Stimulated activated CD4-positive, alpha-beta T cell treated with anti-CD3 and anti-CD28 coated beads, Interleukin-2, amount 100 ng/mL, for 4 hours (primary cell): ENCODE measurements at places on chromosomes 2 and 18.
A peak's percentile ranks its signal among the peaks of the same experiment; 100 is the strongest.

DNA sequence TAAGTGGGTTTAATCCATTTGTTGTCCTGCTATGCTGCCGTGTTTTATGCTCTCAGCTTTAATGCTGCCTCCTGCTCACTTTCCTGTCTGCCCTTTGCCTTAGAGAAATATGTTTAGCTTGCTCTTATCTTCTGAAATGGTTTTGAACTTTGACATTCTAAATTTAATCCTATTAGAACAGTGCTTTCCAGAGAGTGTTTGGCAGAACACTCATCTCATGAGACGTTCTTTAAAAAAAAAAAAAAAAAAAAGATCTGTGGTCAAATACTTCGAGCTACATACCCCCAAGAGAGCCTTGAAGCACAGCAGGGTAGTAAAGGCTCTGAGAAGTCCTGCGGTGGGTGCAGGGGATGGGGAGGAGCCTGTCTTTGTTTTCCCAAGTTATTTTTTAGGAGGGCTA lies 161.3 kb downstream of the SPP2 start:
- DNase-seq, result no peak

DNA sequence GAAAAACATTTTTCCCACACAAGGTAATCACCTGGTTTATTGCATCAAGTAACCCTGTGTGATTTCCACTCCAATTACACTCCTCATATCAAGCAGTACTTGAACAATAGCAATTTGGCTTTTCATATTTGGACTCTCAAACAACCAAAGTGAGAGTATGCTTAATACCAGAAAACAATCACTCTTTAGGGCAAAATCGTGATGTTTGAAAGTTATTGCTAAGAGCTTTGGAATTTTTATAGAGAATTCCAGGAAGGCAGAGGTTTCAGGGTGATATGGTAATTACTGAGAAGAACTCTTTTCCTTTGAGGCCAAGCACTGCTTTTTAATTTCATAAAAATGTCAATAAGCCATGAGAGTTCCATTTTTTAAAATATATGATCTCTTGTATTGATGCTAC lies 779.5 kb upstream of the LRRTM1 start:
- no peak for DNase-seq

GRCh38 chr2:234003972-234004617 lies 46.4 kb upstream of the SPP2 start:
- DNase-seq, result no peak

DNA sequence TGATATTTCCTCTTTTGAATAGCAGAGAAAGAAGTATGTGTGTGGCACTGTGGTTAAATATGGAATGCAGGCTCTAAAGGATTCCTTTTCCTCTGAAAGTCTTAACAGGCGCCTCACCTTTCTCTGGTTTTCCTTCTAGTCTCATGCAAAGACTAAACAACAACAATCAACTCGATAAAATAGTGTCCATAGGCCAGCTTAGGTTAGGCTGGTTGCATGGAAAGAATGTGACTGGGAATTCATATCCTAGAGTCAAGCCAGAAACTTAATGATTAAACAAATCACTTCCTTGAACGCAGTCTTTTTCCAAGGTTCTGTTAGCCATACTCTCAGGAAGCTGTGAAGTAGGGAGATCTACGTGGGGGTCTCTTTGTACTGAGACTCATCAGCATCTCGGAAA lies 800.8 kb upstream of the ID2 start:
- no peak for DNase-seq

DNA sequence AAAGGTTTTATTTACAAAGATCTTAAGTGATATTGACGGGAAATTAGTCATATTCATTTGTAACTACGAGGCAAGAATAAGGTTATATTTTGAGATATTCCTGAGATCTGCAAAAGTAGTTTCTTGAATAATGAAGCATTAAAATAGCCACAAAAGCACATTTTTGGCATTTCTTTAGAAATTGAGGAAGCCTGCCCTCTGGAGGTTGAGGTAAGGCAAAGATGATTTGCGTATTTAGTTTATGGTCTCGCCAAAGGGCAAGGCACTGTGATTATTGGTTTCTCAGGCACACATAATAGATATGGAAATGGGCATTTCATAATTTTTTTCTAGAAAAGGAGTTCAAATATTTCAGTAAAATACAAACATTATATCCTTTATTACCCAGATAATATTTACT lies 143.7 kb upstream of the RPRM start:
- no peak for DNase-seq

- no peak for DNase-seq
These were observed 69.1 kb downstream of the PHLPP1 start for GRCh38 chr18:62784338-62784965.

- no peak for DNase-seq
These were observed 173.0 kb downstream of the CTIF start for GRCh38 chr18:48711651-48712486.

- DNase-seq, result no peak
These were observed 110.9 kb downstream of the STK39 start for GRCh38 chr2:168136392-168136977.

- DNase-seq, result no peak
These were observed 4.2 kb downstream of the IAH1 start for GRCh38 chr2:9478526-9478925.

- no peak for DNase-seq
These were observed 21.7 kb downstream of the GPR35 start for GRCh38 chr2:240646900-240647502.

GRCh38 chr2:241034490-241035141 lies 36.2 kb downstream of the SNED1 start:
- DNase-seq, result no peak

GRCh38 chr18:10233082-10233875 lies 221.2 kb upstream of the APCDD1 start:
- DNase-seq, result no peak

- DNase-seq, result no peak
These were observed 621.4 kb downstream of the NYAP2 start for GRCh38 chr2:226020956-226021355.

GRCh38 chr2:189661957-189662321 lies 680 bp downstream of the ASNSD1 start:
- DNase-seq, result no peak

DNA sequence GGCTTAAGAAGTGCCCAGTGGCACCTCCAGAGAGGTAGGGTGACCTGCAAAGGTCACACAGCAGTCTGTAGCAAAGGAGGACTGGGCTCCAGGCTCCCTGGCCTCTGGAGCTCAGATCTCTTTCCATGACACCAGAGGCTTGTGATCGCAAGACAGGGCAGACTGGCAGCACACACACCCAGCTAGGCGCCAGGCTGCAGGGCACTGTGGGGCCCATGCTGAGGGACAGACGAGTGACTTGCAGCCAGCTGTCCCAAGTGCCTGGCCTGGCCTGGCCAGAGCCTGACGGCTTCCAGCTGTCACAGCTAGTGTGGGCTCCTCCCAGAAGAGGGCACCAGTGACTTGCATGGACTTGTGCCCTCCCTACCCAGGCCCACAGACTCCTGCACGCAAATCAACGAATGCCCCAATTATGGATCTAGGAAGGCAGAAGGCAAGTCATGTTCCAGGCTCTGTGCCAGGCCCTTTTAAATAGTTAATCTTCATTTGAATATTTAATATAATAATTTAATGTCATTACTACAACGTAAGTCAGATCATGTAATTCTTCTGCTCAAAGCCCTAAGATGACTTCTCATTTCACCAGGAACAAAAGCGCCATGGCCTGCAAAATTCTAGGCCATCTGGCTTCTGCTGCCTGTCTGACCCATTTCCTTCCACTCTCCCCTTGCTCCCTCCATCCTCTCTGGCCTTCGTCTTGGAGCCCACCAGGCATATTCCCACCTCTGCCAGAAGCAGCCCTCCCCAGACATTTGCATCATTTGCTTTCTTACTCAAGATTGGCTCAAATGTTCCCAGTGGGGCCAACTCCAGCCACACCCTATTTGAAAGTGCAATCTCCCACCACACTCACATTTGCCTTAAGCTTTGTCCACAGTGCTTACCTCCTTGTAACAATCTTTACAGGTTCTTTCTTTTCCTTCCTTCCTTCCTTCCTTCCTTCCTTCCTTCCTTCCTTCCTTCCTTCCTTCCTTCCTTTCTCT lies 3.7 kb upstream of the SPEG start:
- no peak for DNase-seq

DNA sequence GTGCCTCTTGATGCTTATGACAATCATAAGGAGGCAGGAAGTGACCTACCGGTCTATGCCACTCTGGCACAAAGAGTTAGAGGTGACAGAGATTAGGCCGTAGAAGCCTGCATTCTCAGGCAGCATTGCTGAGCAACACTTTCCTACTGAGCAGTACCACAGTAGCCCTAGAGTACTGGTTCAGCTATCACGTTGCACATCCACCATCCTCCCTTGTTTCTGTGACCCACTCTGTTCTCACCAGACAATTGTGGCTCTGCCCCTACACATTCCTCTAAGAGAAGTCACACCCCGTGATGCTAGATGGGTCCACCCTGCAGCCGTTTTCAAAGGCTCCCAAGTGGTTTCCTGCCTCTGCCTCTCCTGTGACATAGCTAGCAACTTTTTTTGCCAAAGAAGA lies 22.6 kb upstream of the SUCLG1 start:
- no peak for DNase-seq

DNA sequence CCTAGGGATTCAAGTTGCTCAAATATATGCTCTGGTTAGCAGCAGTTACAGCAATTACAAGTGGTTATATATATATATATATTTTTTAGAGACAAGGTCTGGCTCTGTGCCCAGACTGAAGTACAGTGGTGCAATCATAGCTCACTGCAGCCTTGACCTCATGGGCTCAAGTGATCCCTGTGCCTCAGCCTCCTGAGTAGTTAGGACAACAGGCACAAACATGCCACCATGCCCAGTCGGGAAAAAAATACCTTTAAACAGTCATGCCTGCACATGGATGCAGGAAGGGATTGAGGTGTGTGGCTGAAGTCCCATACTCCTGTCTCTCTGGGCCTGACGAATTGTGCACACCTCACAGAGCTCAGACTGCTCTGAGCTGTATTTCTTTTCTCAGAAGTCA lies 19.6 kb upstream of the DNAH7 start:
- no peak for DNase-seq

DNA sequence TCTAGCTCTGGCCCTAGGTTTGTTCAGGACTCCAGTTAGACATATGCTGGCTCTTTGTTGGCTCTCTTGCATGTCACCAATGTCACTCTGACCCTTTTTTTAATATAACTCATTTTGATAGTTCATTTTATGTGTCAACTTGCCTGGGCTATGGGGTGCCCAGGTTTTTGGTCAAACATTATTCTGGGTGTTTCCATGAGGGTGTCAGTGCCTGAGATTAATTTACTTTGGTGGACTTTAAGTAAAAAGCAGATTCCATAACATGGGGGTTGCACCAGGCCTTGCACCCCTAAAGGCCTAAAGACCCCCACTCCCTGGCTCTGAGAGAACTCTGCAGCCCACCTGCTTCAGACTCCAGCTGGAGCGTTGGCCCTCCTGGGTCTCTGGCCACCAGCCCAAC lies 48.1 kb upstream of the SNTG2 start:
- no peak for DNase-seq

GRCh38 chr18:49172246-49172645 lies 221.5 kb upstream of the SMAD7 start:
- DNase-seq, result no peak

GRCh38 chr2:184815824-184816223 lies 217.5 kb downstream of the ZNF804A start:
- DNase-seq, result no peak

- DNase-seq, result no peak
These were observed 99.7 kb downstream of the RBM43 start for GRCh38 chr2:151161821-151162551.

GRCh38 chr2:190809139-190809764 lies 71.4 kb upstream of the GLS start:
- DNase-seq, result no peak

DNA sequence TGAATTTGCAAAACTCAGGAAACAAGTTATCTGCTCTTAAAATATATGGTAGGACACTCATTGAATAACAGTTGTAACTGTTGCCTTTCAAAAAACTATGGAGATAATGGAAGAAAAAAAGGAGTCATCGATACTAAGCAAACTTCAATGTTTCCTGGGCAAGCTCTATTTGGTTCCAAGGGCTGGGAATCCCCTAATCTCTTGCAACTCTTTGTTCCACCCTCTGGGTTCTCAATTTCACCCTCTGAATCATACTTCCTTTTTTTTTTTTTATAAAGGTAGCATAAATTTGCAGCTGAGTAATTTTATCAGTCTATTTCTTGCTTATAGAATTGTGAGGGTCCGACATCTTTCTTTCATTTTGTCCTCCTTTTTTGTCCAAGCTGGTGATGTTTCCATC lies 36.7 kb downstream of the SLC9A4 start:
- no peak for DNase-seq

DNA sequence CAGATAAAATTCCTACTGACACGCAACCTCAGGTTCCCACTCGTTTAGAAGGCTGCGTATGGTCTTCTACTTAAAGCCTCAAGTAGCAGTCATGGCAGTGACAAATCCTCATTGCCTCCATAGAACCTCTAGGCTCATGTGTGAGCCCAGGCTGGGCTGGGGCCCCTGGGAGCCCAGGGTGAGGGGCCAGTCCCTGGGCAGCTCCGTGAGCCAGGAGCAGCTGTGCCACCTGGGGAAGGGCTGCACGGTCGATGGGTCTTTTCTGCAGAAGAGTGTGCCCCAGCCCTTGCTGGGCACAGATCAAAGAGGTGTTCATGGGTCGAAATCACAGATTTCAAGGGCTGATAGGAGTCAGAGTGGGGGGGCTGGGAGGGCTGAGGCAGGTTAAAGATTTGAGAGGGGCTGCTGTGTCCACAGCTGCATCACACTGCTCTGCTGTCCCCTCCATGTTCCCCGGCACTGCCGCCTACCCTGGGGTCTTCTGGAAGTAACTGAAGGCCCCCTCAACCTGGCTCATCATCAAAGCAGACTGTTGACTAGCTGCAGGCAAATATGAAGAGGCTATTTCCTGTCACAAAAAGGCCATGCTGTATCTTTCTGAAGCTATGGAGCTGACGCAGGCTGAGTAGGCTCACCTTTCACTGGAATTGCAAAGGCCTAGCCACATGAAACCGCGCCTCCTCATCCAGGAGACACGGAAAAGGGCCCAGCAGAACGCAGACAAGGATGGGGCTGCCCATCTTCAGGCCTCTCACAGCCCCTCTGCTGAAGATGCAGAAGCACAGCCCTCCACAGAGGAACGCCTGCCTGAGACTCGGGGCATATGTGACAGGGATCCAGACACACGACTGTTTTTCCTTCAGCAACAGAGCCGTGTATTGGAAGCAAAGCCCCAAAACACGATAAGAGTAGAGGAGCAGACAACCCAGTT lies 35.7 kb upstream of the ALPP start:
- DNase-seq, result no peak

DNA sequence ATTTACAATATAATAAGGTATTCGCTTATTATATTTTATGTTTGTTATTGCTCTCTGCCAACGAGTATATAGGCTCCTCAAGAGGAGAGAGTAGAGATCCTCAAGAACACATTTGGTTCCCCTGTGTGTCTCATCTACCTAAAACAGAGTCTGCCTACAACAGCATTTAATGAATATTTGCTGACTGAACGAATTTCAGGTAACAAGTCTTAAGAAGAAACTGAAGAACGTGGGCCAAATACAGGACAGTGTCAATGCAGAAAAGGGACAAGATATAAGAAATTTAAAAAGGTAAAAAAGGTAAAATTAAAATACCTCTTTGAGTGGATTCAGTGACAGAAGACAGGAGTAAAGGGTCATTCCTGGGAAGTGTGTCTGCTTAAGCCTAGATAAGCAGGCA lies 129.2 kb downstream of the HNMT start:
- DNase-seq, result no peak

- DNase-seq, result no peak
These were observed 11.7 kb downstream of the VIT start for GRCh38 chr2:36708041-36708741.

- DNase-seq, result peak; percentile 49
These were observed 10.6 kb upstream of the ITGB6 start for GRCh38 chr2:160210599-160211138.
